ENCODE measurements at places on chromosomes 11 and 22.

GRCh38 chr11:62687508-62688396, 1.6 kb downstream of the LRRN4CL start:
- DNase-seq = no peak

DNA sequence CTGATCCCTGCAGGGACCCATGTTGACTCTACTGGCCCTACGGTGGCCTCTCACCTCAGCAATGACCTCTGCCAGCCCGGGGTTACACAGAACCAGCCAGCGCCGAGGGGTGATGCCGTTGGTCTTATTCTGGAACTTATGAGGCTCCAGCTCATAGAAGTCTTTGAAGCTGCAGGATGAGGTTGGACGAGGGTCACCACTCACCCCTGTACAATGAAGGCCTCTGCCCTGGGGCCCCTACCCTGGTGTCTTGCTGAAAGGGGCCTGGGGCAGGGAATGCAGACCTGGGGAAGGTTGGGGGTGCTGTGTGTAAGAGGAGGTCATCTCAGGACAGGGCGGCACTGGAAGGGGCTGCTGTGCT, 6.8 kb downstream of the PYGM start:
- no peak for DNase-seq

GRCh38 chr22:45515676-45516075, 13.0 kb downstream of the FBLN1 start:
- no peak for DNase-seq

- DNase-seq = no peak
Observed at GRCh38 chr11:120401506-120401905, 65.3 kb downstream of the ARHGEF12 start.

DNA sequence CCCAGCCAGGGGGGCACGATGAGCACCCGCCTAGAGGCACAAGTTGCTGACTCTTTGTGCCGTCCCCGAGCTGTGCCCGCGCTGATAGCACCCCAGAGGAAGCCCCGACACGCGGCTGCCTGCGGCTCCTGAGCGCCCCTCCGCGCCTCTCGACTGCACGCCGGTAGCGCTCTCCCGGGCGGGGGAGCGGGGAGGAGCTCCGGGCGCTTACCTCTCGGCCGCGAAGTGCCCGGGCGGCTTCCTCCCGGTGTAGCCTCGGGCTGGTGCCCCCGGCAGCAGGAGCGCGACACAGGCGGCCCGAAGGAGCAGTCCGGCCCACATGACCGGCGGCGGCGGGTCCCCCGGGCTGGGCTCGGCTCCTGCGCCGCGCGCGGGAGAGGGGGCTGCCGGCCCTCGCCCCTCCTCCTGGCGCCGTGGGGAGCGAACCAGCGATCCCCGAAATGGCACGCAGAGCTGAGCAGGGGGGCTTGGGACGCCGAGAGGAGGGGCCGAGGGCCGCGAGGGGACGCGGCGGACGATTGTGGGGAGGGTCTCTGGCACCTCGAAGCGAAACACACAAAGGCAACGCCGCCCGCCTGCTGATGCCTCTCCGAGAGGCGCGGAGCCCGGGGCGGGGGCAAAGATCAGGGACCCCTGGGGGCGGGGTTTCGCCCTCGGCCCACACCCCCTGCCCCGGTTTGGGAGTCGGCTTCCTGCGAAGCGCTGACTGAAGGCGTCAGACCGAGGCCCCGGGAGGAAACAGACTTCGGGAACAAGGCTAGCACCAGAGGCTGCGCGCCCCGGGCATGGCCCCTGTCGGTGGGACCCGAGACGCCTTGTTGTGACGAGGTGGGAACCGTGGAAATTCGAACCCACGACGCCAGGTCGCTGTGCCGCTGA, at the start of gene VWCE:
Gene VWCE (minus strand): TSS at position 600 of the 879 bp plus-strand sequence. CDS start 279 bp downstream, at position 321.
- no peak for DNase-seq

DNA sequence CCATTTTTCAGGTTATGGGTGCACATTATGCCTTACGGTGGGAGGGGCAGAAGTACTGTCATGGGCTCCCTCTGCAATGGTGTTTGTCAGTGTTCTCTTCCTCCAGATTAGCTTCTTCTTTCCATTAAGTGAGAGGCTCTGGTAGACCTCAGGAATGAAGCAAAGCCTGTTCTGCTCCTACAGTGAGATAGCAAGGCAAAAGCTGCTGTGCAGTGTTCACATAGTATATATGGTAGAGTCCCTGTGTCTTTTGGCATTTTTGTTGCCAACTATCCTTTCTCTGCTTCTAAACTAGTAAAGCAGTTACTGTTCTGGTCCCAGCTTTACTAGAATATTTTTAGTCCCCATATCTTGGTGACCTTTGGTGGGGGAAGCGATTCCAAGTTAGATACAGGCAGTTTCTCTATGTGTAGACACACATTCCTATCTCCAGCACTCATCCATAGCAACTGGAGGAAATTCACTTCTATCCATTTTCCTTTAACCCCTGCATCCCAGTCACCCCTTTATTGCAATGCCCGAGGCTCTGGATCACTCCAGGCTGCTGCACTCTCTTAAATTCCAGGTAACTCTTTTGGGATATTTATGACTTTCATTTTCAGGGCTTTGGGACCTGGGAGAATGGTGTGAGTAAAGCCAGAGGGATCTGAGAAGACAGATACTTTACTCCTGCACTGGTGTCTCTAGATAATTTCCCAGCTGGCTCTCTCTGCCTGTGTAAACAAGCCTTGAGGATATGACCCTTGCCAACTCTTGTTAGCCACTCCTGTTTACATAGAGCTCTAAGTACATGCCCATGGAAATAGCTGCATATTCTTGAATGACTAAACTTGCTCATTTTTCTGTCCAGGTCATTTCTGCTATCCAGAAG, 3.9 kb upstream of the TRIM34 start:
- no peak for DNase-seq
